ENCODE measurements at places on chromosomes 12 and 14.
A peak's percentile ranks its signal among the peaks of the same experiment; 100 is the strongest.

GRCh38 chr12:55280991-55281390, 15.4 kb downstream of the OR6C6 start:
- no peak for DNase-seq

GRCh38 chr12:131628023-131628740, 82.7 kb upstream of the SFSWAP start:
- no peak for DNase-seq

- no peak for DNase-seq
These were observed 87.0 kb downstream of the DNAI7 start for GRCh38 chr12:25107920-25108319.

- DNase-seq = peak; percentile 44
These were observed 37.9 kb downstream of the A2ML1 start for GRCh38 chr12:8860165-8860961.

DNA sequence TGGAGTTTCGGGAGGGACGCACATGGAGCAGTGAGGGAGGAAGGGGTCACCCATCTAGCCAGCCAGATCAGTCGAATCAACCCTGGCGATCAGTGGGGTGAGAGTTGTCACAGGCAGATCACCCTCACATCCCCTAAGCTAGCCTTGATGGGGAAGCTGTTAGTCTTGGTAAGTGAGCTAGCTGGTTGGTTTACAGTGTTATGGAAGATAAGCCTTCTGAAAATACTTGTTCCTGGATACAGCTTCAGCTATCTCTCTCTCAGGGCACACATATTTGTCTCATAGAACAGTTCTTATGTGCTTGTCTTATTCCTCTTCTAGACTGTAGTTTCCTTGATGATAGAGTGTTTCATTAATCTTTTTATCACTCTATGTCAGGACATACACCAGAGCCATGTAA, 26.2 kb upstream of the MANSC4 start:
- DNase-seq = no peak

Data from CD4-positive, alpha-beta T cell treated with Interferon alpha-2 for 1 hour (primary cell).